Mesenteric fat pad (tissue), 1 donor: ENCODE measurements at places on chromosomes 7 and 10. TPM values are rescaled to one million over a fixed set of nuclear protein-coding genes. Genes with fewer than 3 reads are reported as not detected.

Gene SLC26A3
- 0.45 TPM for total RNA-seq

Gene OR2A1
- total RNA-seq = 0.16 TPM

Gene ERVW-1
- not detected for total RNA-seq

Gene KLF14
- total RNA-seq = 2.9 TPM

Gene FAM25G
- total RNA-seq = not detected
